ENCODE measurements at places on chromosomes 6 and 20.
A peak's percentile ranks its signal among the peaks of the same experiment; 100 is the strongest.

- no peak for DNase-seq
Observed at GRCh38 chr20:45508068-45508886, 7.1 kb downstream of the SPINT3 start.

- DNase-seq = peak; percentile 68
Observed at GRCh38 chr6:3732345-3733141, 19.0 kb downstream of the PXDC1 start.

- no peak for DNase-seq
Observed at GRCh38 chr6:148677594-148678476, 69.0 kb upstream of the UST start.

DNA sequence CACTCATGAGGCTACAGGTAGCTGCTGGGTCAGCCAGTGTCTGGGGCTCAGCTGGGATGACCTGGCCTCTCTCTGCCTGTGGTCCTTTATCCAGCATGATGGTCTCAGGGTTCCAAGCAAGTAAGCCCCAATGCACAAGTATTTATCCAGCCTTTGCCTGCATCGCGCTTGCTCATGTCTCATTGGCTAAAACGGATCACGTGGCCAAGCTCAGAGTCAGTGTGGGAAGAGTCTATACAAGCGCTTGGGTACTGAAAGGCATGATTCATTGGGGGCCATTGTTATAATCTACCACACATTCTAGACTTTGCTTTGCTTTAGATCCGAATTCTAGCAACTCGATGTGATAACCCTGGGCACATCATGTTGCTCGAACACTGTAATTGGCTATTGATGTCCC, 48.3 kb downstream of the PPP1R16B start:
- DNase-seq = no peak

DNA sequence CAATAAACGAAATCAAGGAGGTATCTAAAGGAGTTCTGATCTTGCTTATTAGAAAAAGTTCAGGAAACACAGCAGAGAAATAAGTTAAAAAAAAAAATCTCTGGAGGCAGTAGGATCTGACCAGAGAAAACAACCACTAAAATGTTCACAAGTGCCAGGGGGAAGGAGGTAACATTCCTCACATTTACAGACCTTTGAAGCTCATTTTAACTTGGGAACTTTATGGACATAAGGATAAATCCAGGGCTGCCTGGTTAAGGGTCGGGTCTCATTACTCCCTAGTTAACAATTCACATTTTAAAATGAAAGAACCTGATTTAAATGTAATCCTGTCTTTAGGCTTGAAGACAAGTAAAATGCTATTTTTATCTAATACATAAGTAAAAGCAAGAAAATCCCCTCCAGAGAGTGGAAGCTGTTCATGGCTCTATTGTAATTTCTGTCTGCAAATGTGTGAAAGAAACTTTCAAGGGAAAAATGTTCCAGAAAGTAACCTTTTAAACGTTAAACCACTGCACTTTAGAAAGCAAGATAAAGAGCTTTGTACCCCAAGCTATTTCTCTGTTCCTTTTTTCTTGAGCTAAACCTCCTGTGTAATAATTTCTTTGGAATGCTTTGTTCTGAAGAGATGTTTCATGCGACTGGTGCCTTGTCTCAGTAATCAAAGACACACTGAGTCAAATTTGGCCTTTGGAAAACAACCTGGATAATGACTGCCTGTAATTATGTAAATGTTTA, 38.2 kb downstream of the MYLIP start:
- DNase-seq = no peak

- DNase-seq = no peak
Observed at GRCh38 chr6:67863346-67863745, 771.7 kb upstream of the ADGRB3 start.

DNA sequence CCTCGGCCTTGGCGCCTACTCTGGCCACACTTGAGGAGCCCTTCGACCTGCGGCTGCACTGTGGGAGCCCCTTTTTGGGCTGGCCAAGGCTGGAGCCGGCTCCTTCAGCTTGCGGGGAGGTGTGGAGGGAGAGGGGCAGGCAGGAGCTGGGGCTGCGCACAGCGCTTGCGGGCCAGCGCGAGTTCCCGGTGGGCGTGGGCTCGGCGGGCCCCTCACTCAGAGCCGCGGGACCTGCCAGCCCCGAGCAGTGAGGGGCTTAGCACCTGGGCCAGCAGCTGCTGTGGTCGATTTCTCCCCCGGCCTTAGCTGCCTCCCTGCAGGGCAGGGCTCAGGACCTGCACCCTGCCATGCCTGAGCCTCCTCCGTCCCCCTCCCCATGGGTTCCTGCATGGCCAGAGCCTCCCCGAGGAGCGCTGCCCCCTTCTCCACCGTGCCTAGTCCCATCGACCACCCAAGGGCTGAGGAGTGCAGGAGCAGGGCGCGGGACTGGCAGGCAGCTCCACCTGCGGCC, 136.8 kb downstream of the EPHA7 start:
- DNase-seq = no peak

GRCh38 chr6:73134588-73134987, 90.7 kb downstream of the KHDC1L start:
- no peak for DNase-seq

- DNase-seq = no peak
Observed at GRCh38 chr6:111845441-111845871, 27.8 kb downstream of the FYN start.
